ENCODE measurements at places on chromosomes 6 and 20.

GRCh38 chr20:31260326-31260932 is 3.0 kb downstream of the DEFB115 start:
- no peak for DNase-seq

DNA sequence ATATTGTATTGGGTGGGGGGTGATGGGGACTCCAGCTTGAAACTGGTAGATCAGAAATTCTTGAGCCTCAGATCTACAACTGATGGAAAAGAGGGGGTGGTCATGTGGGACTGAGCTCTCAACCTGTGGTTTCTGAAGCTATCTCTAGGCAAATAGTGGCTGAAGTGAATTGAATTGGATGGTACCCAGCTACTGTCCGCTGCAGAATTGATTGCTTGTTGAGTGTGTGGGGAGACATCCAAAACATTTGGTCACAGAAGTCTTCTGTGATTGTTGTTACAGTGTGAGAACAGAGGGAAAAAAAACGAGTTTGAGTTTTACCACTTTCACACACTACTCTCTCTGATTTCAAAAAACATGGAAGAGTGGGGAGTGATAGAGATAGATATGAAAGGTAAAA is 14.8 kb downstream of the CDS2 start:
- DNase-seq, result no peak

- DNase-seq, result no peak
Observed at GRCh38 chr6:109783250-109783986, 92.3 kb downstream of the FIG4 start.

- no peak for DNase-seq
Observed at GRCh38 chr6:41654151-41654697, 16.0 kb downstream of the MDFI start.

- no peak for DNase-seq
Observed at GRCh38 chr6:156175971-156176421, 601.2 kb upstream of the ARID1B start.

DNA sequence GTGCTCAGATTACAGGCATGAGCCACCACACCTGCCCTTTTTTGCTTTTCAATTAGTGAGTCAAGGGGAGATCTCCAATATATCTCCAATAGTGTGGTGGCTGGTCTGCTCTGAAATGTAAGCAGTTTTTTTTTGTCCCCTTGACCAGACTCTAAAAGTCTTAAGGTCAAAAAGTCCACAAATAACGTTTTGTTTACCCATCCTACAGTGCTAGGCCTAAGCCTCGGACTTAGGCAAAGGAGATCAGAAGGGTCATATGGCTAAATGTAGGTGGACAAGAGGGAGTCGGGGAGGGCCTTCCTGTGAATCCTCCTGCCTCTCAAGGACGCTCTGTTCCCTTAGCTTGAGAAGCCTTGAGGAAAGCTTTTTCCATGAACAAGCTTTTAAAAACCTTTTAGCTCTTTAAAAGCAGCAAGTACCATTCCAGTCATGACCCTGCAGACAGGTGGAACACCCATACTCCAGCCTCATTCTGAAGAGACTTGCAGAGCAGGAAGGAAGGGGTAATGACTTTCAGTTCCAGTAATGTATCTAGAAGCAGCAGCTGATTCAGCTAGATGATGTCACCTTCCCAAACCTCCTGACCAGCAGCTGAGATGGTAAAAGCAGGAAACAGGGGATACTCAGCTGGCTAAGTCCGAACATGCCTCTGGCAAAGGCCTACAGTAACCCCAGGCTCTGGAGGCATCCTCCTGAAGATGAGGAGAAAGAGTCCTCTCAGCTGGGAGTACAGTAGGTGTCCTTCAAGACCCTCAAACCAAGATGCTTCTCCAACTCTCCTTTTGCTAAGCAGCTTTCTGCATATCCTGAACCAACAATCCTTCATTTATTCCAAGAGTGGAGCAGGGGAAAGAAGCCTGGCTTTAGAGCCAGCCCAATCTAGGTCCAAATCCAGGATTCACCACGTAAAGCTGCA is 23.6 kb downstream of the BCL2L1 start:
- DNase-seq, result no peak

- DNase-seq, result no peak
Observed at GRCh38 chr6:91132461-91132860, 545.6 kb upstream of the MAP3K7 start.

Data from stimulated activated CD4-positive, alpha-beta T cell treated with anti-CD3 and anti-CD28 coated beads, Interleukin-4, amount 100 ng/mL, for 4 hours (primary cell).